Mesendoderm (in vitro differentiated cells): ENCODE measurements at places on chromosomes 11 and 22.

- H3K4me3 ChIP-seq = no peak overlapping the region
- H3K4me1 ChIP-seq = peaks cover 4% of the 10 kb centered on the region
- H3K27ac ChIP-seq = no peak overlapping the region
- DNase-seq = no peak
Observed at GRCh38 chr22:38199826-38200559, 1.8 kb upstream of the MAFF start.

DNA sequence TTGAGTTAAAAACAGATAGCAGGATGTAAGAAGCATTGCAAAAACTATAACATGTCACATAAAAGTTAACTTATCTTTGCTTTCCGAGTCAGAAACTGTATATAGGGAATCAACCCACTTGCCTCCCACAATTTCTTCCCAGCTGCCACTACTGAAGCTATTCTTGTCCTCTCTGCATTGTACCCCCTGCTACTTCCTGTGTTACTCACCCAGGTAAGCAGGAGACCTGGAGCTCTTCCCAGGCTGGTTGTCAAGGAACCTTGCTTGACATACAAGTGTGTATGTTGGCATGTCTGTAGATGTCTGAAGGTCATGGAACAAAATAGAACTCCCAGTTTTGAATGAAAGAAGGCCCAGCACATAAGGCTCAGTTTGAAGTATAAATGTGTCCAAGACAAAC is 74.3 kb upstream of the LRRC4C start:
- no peak overlapping the region for H3K4me3 ChIP-seq
- no peaks in the 10 kb centered on the region for H3K36me3 ChIP-seq
- DNase-seq = no peak
- H3K4me1 ChIP-seq = no peaks in the 10 kb centered on the region
- H3K27me3 ChIP-seq = no peaks in the 10 kb centered on the region

- H3K27me3 ChIP-seq = no peaks in the 10 kb centered on the region
- H3K27ac ChIP-seq = peak overlapping the region; percentile 79
- no peaks in the 10 kb centered on the region for H3K36me3 ChIP-seq
- peak overlapping the region; percentile 81 for H3K4me3 ChIP-seq
Observed at GRCh38 chr22:43014316-43014868, 557 bp downstream of the PACSIN2 start.

- no peak overlapping the region for H3K4me3 ChIP-seq
- no peak overlapping the region for H3K27ac ChIP-seq
- no peak for DNase-seq
- no peaks in the 10 kb centered on the region for H3K36me3 ChIP-seq
- no peaks in the 10 kb centered on the region for H3K4me1 ChIP-seq
Observed at GRCh38 chr22:19902245-19902715, 39.3 kb upstream of the COMT start.

- H3K27ac ChIP-seq = no peak overlapping the region
- H3K4me3 ChIP-seq = no peak overlapping the region
- no peaks in the 10 kb centered on the region for H3K27me3 ChIP-seq
- no peak for DNase-seq
- no peaks in the 10 kb centered on the region for H3K4me1 ChIP-seq
Observed at GRCh38 chr11:129696309-129696989, 119.2 kb upstream of the TMEM45B start.
